ENCODE measurements at places on chromosomes 3 and 15.

- no peak for DNase-seq
Observed at GRCh38 chr15:71532994-71533393, 277.4 kb upstream of the NR2E3 start.

GRCh38 chr3:124540550-124541211 is 189.6 kb upstream of the UMPS start:
- no peak for DNase-seq

DNA sequence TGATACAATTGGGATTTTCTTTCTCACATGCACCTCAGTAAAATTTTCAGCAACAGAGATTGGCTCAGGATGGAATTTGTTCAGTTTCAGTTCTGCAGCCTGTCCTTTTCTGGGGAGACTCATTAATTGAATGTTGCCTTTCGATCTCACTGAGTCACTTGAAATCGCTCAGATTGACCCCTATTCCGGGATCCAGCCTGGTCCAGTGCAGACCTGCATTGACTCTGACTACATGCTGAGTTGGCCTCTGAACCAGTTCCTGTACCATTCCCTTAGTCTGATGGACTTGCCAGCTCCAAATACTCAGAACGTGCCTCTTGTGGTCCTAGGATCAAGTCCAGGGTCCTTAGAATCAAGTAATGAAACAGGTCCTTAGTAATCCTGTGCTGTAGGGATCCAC is 9.4 kb downstream of the IGF1R start:
- no peak for DNase-seq

DNA sequence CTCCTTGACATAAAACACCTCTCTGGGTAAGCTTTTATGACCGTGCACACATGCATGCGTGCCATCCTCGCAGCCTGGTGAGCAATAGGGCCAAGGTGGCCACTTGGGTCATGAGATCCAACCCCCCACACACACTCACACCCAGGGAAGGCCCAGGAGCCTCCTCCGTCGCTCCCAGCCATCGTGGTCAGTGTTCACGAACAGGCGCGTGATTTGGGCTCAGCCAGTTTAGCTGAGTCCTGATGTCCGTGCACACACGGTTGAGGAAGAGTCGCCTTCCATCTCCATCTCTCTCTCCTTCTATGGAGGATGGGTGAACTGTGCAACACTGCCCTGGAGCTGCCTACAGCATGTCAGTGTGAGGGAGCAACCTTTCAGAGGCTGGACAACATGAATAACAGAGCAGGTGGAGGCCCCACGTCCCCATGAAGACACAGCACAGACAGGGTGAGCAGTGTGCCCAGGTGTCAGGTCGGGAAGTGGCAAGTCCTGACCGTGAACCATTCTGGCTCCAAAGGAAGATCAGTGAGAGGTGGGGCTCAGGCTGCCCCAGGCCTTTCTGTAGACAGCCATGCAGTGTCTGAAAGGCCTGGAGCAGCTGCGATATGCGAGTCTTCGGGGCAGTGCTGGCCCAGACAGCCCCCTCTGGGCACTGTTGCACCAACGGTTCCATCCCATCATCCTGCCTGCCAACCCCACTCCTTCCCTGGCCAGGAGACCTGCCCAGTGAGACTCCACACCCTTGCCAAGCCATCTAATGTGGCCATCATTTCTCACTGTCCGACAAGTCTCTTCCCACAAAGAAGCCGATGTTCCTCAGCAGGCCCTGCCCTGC is 253.4 kb downstream of the OCA2 start:
- DNase-seq: no peak

DNA sequence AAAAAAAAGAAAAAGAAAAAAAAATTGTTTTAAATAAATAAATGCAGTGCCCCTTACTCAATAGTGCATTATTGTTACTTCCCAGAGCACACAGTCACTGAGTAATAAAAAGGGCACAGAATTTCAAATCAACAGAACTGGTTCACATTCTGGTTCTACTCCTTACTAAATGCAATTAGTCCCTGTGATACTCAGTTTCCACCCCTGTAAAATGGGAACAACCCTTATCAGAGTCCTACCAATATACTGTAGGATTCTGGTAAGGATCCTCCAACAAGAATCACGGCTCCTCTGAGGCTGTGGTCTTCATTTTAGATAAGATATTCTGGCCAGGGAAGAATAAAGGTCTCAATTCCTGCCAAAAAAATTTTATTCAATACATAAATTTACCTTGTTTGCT is 50.7 kb downstream of the ITGB5 start:
- DNase-seq: no peak

GRCh38 chr15:62413786-62414185 is 248.7 kb upstream of the C2CD4B start:
- no peak for DNase-seq

DNA sequence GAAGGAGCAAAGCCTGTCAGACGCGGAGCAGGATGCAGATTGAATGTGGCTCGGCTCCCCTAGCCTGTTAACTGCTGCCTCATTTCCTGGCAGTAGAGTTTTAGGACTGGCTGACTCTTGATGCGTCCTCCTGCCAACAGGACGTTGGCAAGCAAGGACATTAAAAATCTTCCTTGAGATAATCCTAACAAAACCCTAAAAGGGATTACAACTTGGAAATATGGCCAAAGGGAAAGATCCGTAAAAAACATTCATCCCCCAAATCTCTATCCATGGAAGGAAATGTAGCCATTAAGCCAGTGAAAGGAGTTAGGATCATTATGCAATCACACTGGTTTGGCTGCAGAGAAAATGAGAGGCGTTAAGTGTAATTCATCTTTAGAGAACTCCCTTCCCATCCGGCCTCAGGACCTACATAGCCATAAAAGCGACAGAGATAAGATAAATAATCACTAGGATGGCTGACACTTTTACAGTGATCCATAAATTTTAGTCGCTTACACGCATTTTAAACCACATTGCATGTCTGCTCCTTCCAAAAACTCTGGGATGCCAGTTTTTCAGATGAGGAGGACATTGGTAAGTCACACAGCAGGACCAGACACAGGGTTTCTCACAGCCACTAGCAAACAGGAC is 44.5 kb upstream of the C3orf80 start:
- no peak for DNase-seq

GRCh38 chr3:5260992-5261501 is 73.5 kb downstream of the EDEM1 start:
- no peak for DNase-seq

- no peak for DNase-seq
Observed at GRCh38 chr15:62791694-62792093, 250.9 kb upstream of the TPM1 start.

- DNase-seq: no peak
Observed at GRCh38 chr3:30696403-30696819, 90.0 kb downstream of the TGFBR2 start.

GRCh38 chr3:70110066-70110465 is 110.5 kb downstream of the SAMMSON start:
- no peak for DNase-seq

DNA sequence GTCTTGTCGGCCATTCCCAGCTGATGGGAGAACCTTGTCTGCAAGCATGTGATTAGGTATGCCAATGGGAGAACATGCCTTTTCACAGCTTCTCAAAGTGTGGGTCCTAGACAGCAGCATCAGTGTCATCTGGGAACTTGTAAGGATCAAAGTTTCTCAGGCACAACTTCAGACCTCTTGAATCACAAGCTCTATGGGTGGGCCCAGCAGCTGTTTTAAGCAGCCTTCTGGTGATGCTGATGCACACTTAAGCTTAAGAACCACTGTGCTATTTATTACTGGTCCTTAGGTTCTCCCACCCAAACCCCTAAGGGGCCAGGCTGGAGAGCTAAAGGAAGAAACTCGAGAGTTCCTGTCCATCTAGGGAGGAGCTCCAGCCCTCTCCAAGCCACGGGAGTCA is 453.9 kb upstream of the PROK2 start:
- no peak for DNase-seq

DNA sequence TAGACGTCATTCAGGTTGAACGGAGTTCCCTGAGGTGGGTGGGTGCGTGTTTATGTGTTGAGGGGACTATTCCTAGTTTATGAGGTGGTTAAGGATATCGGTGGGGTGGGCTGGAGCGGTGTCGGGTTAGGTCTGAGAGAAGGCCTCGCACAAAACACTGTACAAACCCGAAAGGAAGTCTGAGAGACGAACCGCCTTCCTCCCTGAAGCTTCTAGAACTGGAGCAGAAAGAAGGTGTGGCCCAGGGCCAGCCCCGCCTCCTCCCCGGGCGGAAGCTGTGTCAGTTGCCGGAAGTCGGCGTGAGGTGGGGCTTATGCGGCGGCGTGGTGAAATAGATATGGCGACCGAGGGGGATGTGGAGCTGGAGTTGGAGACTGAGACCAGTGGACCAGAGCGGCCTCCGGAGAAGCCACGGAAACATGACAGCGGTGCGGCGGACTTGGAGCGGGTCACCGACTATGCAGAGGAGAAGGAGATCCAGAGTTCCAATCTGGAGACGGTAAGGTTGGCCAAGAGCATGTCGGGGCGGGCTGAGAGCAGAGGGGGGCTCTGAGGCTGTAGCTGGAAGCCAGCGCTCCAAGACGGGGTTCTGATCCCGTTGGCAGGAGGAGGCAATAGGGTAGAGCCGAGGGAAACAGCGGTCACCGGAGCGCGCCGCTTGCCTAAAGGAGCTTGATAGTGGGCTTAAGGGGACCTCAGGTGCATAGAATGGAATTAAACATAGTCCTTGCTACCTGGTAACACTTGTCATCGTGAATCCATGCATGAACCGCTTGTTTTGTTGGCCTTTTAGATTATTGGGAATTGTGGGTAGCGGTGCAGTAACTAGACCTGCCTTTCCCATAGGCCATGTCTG is at the start of gene HYPK:
Gene HYPK (plus strand): TSS at position 314 of the 856 bp plus-strand sequence. CDS start 24 bp downstream, at position 338.
- peak; percentile 81 for DNase-seq

DNA sequence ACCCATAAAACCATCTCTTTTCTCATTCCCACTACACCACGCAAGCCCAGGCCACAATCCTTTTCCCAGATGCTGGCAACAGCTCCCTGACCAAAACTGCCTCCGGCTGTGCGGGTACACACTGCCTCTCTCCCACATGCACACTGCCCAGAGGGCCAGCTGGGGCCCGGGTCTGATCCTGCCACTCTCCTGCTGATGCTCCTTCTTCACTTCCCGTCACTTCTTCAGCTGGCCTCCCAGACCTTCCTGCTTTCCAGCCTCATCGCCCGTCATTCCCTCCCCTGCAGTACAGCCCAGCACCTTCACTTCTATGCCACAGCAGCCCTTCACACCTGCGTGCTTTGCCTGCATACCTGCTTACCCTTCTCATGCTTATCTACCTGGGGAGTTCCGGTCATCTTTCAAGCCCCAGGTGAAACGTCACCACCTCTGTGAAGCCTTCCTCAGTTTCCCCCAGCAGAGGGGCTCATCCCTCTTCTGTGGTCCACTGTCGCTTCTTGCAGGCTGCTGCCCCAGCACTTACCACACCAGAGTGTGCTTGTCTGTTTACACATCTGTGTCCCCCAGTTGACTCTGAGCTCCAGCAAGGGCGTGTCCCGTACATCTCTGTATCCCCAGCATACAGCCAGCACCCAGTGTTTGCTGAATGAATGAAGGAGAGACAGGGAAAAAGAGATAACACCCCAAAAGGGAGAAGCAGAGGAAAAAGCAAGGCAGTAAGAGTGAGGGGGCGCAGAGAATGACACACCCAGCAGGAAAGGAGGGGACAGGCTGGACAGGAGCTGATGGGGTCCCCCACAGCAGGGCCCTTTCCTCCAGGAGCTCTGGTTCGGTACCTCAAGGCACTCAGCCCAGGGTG is 22.2 kb downstream of the GRAMD2A start:
- DNase-seq: no peak

- no peak for DNase-seq
Observed at GRCh38 chr3:178676942-178677790, 140.9 kb downstream of the KCNMB2 start.

DNA sequence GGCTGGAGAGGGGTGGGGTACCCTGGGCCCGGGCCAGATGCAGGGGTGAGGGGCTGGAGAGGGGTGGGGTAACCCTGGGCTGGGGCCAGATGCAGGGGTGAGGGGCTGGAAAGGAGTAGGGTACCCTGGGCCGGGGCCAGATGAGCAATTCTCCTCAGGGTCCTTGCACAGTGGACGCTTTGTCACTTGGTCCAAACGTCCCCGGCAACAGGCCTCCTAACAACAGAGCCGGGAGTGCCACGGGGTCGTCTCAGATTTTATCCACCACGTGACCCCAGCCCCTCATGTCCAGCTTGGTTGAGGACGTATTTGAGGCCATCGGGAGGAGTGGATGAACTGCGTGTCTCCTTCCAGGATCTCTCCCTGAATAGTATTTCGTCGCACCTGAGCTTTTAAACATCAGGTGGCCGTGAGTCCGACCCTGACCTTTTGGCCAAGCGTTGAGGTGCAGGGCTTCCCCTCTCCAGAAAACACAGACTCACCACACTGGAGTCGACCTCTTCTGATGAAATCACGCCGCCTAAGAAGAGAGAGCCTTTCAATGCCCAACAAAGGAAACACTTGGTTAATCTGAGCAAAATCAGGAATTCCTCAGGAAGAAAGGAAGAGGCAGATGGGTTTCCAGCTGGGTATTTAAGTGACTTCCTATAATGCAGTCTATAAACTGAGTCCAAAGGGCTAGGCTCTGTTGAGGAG is 12.8 kb upstream of the LRRC15 start:
- no peak for DNase-seq

DNA sequence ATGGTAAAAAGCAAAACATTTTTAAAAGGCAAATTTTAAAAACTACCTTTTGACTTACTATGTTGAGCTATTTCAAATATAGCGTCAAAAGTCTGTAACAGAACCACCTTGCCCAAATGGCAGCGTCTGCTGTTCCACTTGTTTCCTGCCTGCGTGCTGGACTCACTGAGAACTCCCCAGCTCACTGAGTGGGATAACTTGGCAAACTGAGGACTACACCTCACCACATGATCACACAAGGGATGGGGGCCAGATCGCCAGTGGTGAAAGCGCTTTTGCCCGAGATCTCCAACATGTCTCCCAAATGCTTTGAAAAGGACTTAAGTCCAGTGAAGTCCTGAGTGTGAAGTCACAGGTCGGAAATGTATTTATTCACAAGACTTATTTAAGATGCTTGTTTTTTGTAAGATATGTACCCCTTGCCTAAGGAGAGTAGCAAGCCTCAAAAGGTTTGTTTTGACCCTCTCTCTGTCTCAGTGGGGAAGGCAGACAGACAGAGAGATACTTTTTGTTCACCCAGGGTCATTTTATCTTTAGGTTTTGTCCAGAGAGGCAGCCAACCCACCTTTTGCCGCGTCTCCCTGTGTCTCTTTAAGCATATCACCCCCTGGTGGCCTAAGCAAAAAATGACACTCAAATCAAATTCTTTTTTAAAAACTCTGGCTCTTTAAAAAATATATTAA is 192.6 kb downstream of the PDZRN3 start:
- DNase-seq: no peak

DNA sequence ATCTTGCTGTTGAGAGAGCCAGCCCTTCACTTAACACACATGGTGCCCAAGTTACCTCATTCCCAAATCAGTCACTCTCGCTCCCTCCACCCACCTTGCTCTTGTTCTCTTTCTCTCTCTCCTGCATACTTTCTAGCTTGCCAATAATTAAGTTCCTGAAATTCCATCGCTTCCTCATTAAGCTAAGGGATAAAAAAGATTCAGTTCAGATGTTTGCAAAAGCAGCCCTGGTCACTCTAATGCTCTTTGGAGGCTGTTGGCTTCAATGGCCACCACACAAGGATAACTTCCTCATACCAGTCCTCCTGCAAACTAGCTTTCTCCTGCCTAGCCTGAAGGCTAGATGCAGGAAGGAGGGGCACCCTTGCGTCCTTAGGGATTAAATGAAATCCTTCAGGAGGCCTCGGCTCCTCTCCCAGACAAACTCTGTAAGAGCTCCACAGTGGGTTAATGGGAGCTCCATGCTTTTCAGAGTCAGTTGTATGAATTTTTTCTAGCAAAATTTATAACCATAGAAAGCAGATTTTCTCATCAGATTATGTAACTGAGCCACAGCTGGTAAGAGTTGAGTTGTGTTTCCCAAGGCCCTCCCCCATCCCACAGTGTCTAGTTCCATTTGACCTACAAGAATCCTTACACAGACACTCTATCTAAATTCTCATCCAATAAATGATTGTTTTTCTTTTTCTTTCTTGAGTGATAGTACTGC is 176.6 kb upstream of the TRIM42 start:
- DNase-seq: no peak

Data from foreskin melanocyte (primary cell).